Upper lobe of right lung (tissue), 1 donor: ENCODE measurements at places on chromosomes 16 and 17. TPM values are rescaled to one million over a fixed set of nuclear protein-coding genes. Genes with fewer than 3 reads are reported as not detected.

- DNase-seq = peak; percentile 70
Observed at GRCh38 chr16:89446136-89446974, 44.0 kb downstream of the ANKRD11 start.

- DNase-seq = no peak
Observed at GRCh38 chr16:75279305-75279704, 27.9 kb upstream of the BCAR1 start.

GRCh38 chr16:54326266-54326662, 39.7 kb upstream of the IRX3 start:
- DNase-seq = no peak

The KRT31 gene
- not detected for total RNA-seq

- no peak for DNase-seq
Observed at GRCh38 chr17:17668775-17669579, 12.3 kb upstream of the RAI1 start.

DNA sequence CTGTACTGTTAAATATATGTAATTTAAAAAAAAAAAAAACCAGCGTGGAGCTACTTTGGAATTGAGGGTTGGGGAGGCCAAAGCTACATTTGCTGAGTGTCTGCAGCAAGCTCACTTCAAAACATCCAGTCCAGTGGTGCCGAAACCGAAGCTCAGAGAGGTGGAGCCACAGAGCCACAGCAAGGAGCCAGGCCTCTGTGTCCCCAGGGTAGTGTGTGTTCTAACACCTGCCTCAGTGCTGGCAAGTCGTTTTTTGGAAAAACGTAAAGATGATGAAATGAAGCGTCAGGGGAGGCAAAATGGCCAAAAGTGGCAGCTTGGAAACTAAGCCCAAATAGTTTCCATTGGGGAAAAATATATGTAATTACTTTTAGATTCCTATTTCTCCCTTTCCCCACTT, 36.1 kb upstream of the MRC2 start:
- no peak for DNase-seq

The CETP gene
- total RNA-seq = 1.9 TPM

- DNase-seq = no peak
Observed at GRCh38 chr16:78189121-78189520, 89.7 kb downstream of the WWOX start.

GRCh38 chr17:72737151-72737690, 355.3 kb downstream of the SLC39A11 start:
- DNase-seq = no peak

DNA sequence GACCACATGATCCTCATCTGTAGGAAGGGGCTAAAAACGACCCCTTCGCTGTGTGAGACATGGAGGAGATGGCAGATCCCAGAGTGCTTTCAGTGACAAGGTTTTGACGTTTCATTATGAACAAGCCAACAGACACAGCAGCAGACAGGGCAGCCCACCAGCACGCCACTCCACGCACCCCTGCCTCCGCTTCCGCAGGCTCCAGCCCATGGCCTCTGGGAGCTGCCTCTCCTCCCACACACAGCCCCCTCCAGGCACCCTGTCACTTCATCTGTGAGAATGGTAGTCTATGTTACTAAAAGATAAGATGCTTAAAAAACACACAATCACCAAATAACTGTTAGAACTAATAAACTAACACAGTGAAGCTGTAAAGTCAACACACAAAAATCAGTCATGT, 12.3 kb upstream of the ADCY7 start:
- DNase-seq = peak; percentile 40

The EPN3 gene
- total RNA-seq = 0.09 TPM

The ABCA5 gene
- 20.7 TPM for total RNA-seq

GRCh38 chr16:6611535-6611934, 721.1 kb upstream of the RBFOX1 start:
- DNase-seq = no peak

DNA sequence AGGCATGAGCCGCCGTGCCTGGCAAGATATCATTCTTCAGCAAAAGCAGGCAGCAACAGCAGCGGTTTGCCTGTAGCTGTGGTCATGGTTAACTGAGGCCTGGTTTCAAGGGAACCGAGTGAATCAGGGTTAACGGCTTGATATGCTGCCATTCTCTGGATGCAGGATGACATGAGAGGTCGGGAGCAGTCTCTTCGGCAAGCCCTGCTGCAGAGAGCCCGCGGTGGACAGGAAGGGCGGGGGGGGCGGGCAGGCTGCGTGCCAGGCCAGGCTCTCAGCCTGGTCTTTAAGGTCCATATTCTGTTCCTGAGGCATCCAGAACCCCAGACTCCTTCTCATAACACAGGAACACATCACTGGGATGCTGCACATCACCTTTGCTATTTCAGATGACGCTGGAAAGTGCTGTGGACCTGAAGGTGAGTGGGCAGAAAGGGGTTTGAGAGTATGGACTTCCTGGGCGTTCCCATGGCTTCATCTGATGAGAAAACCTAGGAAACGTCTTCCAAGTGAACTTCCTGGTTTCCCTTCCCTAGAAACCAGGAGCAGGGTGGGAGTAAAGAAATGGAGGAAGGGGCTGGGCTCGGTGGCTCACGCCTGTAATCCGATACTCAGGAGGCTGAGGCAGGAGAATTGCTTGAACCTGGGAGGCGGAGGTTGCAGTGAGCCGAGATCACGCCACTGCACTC, 165.6 kb upstream of the RPH3AL start:
- DNase-seq = no peak

The SEPTIN12 gene
- total RNA-seq = not detected

DNA sequence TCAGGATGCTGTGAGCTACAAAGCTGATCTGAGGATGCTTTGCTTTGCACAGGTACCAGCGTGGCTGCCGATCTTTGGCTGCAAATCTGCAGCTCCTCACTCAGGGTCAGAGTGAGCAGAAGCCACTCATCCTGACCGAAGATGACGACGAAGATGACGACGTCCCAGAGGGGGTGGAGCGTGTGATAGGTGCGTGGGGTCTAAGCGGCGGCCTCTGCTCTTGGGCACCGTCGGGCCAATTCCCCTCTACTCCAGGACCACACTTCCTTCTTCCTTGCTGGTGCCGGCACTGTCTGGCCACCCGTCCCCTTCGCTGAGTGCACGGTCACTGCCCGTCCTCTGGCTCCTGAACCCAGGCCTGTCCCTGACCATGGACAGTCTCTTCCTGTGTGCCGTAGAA, 34.0 kb downstream of the ZNF750 start:
- DNase-seq = no peak

DNA sequence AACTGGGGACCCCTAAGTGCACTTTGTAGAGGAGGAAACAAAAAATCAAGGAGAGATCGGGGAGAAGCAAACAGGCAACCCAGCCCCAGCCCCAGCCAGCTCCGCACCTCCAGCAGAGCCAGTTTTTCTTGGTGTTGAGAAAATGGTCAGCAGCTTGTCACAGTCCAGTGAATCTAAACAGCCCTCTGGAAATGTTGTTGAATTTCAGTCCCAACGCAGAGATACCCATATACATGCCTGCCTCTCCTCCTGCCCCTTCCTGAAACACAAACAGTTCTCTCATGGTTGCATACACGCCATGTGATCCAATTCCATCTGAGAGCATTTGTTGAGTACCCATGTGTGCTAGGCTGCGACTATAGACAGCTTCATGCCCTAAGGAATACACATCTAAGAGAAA, 42.4 kb upstream of the LHX1 start:
- no peak for DNase-seq

The PRRT2 gene
- 2.7 TPM for total RNA-seq

GRCh38 chr17:7282752-7283321, 1.3 kb downstream of the SLC2A4 start:
- no peak for DNase-seq

DNA sequence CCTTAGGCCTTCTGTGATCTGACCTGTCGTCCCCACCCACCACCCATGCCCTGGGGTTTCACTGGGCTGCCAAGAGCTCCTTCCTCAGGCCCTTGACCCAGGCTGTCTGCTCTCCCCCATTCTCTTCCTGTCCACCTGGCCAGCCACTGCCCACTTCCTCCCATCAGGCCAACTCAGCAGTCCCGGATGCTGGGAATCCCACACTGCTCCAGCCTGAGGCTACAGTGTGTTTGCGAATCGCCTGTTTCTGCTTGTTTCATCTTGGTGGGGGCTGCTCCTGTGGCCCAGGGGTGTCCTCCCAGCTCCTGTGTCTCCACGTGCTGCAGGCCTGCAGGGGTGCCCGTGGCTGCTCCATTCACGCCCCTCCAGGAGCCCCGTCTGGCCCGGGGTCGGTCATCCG, 839 bp upstream of the METRN start:
- DNase-seq = no peak

GRCh38 chr17:74824961-74825627, 34.6 kb downstream of the GRIN2C start:
- no peak for DNase-seq

GRCh38 chr16:24308200-24308599, 52.1 kb downstream of the CACNG3 start:
- no peak for DNase-seq

DNA sequence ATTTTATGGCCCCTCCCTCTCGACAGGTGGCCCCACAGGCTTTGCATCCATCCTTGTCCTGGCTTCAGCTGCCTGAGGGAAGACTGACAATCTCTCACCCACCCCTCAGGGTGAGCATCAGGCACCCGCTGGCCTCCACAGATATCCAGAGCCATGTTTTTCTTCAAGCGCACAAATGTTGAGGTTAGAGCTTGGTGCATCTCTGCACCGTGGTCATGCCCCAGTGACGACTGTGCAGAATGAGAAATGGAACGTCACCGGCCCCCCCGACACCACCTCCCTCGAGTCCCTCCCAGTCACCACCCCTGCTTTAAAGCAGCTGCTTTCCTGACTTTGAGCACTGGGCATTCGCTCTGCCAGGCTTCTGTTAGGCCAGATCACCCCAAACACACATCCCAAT, 19.8 kb upstream of the TIMP2 start:
- DNase-seq = no peak

- peak; percentile 92 for DNase-seq
Observed at GRCh38 chr16:84970447-84971127, 40.7 kb downstream of the ZDHHC7 start.

The CRISPLD2 gene
- 61.9 TPM for total RNA-seq

DNA sequence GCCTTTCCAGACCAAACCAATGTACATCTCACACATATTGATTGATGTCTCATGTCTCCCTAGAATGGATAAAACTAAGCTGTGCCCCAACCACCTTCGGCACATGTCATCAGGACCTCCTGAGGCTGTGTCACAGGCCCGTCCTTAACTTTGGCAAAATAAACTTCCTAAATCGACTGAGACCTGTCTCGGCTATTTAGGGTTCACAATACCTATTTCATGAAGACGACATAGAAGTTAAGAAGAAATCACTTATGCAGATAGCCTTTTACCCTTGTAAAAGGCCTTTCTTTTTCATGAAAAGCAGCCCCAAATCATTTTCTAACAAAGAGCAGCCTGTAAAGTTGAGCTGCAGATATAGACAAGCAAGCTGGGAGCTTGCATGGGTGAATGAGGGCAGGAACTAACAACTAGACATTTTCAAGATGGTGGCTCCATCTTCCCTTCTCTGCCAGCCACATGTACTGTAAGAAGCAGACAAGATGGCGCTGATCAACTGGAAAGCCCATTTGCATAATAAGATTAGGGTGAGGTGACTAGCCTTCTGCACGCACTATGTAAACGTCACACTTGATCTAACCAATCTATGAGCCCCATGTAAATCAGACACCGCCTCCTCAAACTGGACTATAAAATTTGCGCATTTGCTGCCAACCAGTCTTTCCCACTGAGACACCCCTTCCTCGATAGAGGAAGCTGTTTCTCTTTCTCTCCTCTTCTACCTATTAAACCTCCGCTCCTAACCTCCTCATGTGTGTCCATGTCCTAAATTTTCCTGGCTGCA, 4.7 kb upstream of the KDM8 start:
- no peak for DNase-seq

The DGKE gene
- 10.4 TPM for total RNA-seq

DNA sequence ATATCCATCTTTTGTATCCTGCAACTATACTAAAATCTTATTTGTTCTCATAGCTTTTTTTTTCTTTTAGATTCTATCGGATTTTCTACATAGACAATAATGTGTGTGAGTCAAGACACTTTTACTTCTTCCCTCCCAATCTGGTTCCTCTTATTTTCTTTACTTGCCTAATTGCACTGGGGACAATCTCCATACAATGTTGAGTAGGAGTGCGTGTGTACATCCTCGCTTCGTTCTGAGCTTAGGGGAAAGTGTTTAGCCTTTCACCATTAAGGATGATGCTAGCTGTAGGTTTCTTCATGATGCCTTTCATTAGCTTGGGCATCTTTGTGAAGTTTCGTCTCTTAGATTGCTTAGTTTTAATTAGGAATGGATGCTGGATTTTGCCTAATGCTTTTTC, 2.9 kb downstream of the SPATA32 start:
- DNase-seq = no peak

The KRT13 gene
- 5.5 TPM for total RNA-seq

DNA sequence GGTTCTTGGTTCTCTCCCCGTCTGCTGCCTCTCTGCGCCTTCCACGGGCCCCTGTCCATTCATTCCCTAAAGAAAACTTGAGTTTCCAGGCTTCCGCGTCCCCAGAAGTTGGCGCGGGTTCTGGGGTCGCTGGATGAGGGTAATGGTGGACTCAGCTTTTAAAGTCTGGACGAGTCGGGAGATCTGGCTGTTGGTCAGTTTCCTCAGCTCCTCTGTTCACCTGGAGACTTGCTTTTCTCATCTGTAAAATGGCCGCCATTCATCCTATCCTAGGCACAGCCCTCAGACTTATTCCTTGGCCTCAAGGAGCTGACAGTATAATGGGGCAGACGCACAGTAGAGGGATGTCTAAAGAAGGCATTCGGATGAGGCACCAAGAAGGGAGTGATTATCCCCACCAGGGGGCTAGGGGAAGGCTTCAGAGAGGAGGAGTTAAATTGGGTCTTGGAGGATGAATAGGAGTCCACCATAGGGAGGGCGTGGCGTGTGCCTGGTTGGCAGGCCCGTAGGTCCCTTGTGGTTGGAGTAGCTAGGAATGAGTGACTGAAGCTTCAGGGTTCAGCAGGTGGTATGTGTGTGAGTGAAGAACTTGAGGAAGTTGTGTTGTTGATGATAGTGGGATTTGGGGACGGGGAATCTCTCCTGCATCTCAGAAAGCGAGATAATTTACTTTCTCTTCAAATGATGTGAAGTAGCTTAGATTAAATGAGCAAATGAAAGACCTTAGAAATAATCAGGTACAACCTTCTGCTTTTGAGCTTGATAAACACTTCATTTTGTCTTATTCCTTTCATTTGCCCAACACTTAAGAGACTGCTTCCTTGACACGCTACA, 652 bp downstream of the VPS35L start:
- DNase-seq = no peak

DNA sequence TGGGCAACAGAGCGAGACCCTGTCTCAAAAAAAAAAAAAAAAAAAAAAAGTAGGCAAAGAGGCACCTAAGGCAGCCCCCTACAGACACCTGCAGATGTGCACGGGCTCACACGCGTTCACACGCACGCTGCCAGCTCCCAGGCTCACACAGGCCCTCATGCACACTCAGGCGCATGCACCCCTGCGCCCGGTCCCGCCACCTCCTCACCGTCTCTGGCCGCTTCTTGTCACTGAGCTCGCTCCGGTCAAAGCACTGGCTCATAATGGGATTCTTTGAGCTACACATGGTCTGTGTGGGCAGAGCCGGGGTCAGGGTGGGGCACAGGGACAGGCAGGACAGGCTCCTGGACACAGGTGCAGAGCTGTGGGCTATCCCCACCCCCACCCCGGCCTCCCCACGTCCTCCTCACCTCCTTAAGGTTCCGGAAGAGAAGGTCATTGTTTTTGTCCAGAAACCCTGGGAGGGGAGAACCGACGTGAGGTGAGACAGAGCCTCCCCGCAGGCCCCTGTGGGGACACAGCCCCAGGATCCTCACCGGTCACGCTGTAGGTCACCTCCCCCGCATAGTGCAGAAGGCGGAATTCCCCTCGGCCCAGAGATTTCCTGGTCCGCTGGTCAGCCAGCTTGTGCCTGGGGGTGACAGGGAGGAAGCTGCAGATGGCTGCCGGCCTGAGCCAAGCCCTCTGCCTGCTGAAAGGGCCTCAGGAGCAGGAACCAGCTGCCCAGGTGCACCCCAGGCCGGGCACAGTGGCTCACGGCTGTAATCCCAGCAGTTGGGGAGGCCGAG, 17.9 kb downstream of the MYO1C start:
- no peak for DNase-seq
